ENCODE measurements at places on chromosomes 3 and 15. TPM values are rescaled to one million over a fixed set of nuclear protein-coding genes. Genes with fewer than 3 reads are reported as not detected.
A peak's percentile ranks its signal among the peaks of the same experiment; 100 is the strongest.

CLDN16 gene
- polyA plus RNA-seq = 0.15 TPM

DNA sequence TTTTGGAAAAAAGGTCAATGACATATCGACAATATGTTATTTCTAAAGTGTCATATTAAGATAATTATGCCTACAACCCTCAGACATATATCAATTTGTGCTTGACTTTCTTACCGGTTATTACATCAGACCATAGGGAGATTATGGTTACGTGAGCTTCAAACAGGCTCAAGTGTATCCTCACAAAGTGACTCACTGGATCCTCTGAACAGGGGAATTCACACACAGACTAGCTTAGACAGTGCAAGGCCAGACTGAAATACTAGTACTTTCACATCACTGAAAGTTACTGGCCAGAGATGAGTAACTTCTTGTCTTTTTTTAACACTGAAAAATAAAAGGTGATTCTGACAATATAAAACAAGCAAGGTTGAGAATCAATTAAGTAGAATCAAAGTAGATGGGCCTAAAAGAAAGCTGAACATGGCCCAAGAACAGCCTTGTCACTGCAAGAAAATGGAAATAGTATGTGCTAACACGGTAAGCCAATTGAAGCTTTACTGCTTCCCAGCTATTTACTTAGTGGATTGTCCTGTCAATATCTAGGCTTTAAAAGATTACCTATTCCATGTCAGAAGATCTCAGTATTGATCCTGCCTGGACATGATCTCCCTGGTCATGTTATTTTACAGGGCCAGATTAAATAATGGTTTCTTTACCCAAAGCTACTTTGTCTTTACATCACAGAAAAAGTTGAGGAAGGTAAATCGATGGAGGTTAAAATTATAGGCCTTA, 848.6 kb downstream of the ROBO1 start:
- H3K27ac ChIP-seq = no peak overlapping the region
- H3K36me3 ChIP-seq = no peaks in the 10 kb centered on the region

DNA sequence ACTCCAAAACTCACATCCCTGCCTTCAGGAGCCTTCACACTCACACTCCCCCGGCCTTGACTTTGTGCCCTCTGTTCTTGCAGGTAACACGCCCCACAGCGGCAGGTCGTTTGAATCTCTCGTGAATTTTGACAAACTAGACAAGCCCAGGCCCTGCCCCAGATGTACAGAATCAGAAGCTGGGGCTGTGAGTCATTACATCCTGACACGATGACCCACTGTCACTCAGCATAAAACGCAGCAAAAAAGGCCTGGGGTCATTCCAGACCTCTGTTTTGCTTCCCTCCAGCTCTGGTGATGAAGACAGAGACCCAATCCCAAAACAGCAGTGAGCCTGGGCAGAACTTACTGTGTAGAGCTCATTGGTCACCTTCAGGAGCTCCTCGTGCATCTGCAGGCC, 116.4 kb upstream of the RAD18 start:
- H3K27me3 ChIP-seq = no peaks in the 10 kb centered on the region
- no peaks in the 10 kb centered on the region for H3K36me3 ChIP-seq
- DNase-seq = no peak
- H3K4me1 ChIP-seq = no peaks in the 10 kb centered on the region
- H3K4me3 ChIP-seq = no peak overlapping the region

CHRNB4 gene
- polyA plus RNA-seq = 4.3 TPM

DNA sequence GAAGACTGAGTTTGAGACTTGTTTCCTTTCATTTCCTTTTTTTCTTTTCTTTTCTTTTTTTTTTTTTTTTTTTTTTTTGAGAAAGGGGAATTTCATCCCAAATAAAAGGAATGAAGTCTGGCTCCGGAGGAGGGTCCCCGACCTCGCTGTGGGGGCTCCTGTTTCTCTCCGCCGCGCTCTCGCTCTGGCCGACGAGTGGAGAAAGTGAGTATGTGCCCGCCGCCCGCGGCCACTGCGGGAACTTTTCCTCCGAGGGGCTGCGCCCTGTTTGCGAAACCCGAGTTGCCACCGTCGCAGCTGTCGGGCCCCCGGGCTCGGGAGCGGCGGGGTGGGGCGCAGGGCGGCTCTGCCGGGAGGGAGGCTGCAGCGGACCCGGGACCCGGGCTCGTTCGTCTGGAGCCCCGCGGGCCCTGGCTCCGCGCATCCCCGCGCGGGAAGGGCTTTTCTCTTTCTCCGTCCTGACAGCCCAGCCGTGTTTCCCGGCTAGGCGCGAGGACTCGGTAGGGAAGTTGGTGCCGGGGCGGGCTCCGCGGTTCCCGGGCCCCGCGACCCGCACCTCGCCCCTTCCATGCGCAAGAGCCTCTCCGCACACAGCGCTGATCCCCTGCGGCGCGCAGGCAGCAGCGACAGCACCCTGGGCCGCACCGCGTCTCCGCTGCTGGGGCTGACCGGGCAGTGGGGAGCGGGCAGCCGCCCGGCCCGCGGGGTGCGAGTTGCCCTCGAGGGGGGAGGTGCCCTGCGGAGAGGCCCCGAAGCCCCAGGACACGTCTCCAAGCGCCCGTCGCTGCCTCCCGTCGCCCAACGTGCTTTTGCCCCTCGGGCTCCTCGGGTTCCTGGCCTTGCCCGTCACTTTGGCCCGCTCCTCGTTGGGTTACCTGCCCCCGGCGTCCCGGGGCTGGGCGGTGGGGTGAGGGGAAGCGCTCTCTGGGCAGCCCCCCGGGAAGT, 1.4 kb downstream of the IGF1R start:
- no peaks in the 10 kb centered on the region for H3K4me1 ChIP-seq
- DNase-seq = peak; percentile 41
- H3K27ac ChIP-seq = peak overlapping the region; percentile 63
- no peaks in the 10 kb centered on the region for H3K36me3 ChIP-seq

CD86 gene
- polyA plus RNA-seq = 3.3 TPM

HIGD2B gene
- not detected for polyA plus RNA-seq

All from large intestine (tissue), 12 donors.